ENCODE measurements at places on chromosomes 12 and 14.

GRCh38 chr14:89721956-89722355 is 232.6 kb downstream of the EFCAB11 start:
- DNase-seq: no peak

DNA sequence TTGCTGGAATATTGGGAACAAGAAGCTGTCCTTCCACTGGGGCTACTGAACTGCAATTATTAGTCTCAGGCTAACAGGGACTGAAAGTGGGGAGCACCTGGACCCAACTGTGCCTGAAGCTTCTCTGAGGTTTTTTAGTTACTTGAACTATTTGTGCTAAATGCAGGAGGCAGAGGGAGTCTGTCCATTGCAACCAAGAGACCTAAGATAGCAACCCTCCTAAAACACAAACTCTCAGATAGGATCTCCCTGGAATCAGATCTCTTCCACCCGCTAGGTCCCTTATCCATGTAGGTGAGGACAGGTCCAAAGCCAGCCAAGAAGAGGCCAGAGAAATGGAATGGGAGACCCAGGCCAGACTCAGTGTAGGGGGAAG is 58.1 kb downstream of the NCOR2 start:
- DNase-seq: no peak

DNA sequence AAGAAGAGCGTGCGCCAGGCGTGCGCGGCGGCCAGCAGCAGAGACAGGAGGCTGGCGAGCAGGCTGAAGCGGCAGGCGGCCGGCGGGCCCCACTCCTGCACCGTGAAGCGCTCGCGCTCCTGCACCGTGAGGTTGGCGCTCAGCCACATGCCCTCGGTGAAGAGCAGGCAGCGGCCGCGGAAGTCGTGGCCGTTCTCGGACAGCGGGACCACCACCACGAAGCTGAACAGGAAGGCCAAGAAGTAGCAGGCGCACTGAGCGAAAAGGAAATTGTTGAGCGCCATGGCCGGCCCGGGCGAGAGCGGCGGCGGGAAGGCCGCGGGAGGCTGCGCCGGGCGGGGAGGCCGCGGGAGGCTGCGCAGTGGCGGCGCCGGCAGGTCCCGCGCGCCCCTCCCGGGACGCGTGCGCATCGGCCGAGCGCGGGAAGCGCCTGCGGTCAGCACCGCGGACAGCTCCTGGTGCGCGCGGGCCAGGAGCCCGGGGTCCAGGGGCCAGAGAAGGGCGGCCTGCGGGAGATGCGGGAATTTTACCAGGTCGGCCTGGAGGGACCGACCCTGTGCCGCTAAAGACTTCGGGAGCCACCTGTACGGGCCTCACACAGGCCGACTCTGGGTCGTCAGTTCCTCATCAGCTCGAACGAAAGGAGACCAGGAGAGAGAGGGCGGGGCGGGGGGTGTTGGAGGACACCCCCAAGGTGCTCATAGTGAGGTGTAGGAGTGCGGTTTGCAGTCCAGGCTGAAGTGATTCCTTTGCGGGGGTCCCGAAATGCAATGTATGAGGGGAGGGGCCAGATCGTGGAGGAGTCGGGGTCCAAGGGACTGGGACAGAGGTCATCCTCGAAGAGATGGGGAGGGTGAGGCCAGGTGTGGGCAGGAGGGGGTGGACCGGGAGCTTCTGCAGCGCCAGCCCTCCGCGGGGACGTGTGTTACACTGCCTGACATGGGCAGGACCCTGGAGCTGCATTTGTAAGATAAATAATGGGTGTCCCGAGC is at the start of gene TMEM179:
TSS of gene TMEM179 (minus strand) at position 315 of the 992 bp plus-strand sequence. CDS start at position 284, 31 bp downstream.
- peak; percentile 32 for DNase-seq

DNA sequence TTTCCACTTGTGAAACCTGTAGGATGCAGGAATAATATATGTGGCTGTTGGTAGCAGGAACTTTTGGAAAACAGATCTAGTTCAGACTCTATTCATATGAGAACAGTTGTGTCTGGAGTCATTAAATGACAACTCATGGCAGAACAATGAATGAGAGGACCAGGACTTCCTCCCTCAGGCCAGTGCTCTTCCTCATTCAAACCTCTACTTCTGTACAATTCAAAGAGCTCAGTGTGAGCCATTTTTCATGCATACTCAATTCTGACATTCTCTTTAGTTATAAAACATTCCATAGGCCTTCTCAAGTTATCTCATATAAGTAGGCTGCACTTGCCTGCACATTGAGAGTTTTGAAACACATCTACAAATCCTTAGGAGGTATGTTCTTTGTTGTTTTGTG is 1526.6 kb upstream of the FLRT2 start:
- DNase-seq: no peak

DNA sequence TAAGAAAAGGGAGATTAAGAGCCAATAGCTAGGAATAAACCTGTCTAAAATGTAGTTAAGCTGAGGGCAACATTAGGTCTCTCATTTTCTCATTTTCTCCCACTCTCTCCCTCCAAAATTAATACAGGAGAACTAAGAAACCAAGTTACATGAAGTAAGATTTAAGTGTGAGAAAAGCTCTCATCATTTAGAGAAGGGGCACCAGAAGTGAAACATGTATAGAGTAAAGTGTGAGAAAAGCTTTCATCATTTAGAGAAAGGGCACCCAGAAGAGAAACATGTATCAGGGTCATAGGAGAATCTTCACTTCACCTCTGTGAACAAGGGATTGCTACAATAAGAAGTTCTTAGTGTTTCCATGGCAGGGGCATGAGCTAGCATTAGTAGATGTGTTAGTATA is 132.4 kb upstream of the CNTN1 start:
- no peak for DNase-seq

GRCh38 chr12:19530637-19531023 is 91.3 kb downstream of the AEBP2 start:
- no peak for DNase-seq

DNA sequence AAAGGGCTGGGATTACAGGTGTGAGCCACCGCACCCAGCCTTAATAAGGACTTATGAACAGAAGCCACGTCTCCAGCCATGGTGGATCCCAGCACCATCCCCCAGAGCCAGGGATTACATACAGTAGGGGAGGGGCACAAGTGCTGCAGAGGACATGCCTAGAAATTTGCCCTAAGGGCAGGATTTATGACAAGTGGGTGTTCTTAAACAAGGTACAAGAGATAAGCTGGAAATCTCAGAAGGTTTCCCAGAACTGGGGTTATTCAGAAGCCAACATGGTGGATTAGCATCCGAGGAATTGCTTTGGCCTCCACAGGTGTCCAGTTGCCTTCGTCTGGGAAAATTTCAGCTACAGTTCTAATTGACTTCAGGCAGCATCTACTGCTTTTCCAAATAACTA is 114.4 kb upstream of the EGLN3 start:
- no peak for DNase-seq

DNA sequence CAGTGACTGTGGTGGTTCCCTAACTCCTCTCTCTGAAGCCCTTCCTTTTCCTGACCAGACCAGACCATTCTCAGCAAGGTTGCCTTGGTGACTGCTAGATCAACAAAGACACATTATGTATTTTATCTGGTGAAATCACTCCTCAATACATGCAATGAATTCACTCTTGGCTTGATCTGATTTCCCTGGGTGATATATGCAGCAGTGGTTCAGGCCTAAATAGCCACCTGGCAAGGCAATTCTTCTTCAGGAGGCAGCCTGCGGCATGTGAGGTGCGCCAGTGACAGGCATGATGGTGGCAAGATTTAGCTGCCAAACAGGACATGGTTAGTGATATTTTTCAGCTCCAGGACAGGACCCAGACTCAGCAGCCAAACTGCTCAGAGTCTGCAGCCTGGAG is 350.3 kb upstream of the CCDC196 start:
- DNase-seq: no peak

GRCh38 chr12:124868252-124869058 is 4.8 kb upstream of the SCARB1 start:
- DNase-seq: no peak

GRCh38 chr14:29804481-29805266 is 123.0 kb downstream of the PRKD1 start:
- DNase-seq: no peak

DNA sequence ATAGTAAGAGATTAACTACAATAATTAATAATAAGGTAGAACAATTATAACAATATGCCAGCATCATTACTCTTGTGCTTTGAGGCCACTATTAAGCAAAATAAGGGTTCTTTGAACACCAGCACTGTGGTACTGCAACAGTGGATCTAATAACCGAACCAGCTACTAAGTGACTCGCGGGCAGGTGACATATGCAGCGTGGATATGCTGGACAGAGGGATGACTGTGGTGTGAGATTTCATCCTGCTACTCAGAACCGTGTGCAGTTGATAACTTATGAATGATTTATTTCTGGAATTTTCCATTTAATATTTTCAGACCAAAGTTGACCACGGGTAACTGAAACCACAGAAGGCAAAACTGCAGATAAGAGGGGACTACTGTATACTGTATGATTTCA is 34.4 kb downstream of the BMAL2 start:
- DNase-seq: no peak

GRCh38 chr12:10307630-10308029 is at the start of gene KLRD1:
TSS of gene KLRD1 (plus strand) at chr12:10307870. CDS start at chr12:10308078, 208 bp downstream.
- DNase-seq: no peak

DNA sequence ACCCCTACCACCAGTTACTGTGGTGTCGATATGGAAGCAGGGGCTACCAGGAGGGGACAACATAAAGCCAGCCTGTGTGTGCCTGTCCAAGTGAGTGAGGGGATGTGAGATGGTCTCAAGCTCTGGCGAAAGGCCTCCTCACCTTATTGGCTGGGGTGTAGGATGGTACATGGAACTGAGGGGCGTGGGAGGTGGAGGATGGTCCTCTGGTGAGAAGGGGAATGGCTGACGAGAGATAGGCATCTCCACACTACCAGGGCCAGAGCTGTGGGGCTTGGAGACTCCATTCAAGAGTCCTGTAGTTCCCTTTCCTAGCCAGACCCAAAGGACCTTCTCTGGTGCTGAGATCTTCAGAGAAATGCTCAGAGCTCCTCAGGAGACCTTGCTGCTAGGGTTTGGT is 32.5 kb upstream of the COL2A1 start:
- DNase-seq: no peak

GRCh38 chr14:67759916-67760315 is 56.5 kb downstream of the ZFYVE26 start:
- no peak for DNase-seq

DNA sequence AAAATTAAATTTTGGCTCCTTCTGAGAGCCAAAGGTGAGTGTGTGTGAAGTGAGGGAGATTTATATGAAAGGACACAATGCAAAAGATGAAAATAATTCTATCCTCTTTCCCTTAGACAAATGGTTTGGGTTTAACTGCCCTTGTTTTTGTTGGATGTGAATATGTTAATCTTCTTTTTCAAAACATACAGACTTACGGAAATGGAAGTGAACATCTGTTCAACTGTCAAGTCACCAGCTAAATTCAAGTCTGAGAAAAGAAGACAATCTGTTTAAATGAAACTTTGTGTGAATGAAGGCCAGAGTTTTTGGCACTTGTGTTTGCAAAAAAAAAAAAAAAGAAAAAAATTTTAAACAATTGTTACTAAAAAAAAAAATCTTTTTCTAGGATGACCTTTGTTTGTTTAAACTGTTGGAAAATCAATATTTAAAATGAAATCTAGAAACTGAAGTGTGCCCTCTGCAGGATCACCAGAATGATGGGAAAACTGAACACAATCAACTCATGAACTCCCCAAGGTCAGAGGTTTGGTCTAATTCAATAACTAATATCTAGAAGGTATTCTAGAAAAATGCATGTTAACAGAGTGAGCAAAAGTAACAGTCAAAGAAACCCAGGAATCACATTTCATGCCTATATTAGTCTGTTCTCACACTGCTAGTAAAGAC is 448.8 kb downstream of the FLRT2 start:
- no peak for DNase-seq

- DNase-seq: no peak
Observed at GRCh38 chr14:101025131-101025530, 121.6 kb upstream of the RTL1 start.

DNA sequence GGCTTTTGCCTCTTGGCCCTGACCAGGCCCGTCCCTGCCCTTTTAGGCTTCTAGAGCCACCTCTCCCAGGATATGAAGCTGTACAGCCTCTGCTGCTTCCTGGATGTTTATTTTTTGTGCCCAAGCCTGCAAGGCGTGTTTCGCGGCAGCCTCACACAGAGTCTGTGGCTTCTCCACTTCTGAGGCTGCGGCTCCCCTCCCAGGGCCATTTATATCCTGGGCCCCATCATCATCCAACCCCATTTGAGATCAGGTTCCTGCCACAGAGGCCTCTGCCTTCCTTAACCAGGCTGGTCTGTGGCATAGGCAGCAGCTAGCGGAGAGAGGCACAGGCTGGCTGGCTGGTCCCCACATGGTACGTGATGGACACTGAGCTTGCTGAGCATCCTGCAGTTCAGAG is 114.1 kb upstream of the PWP1 start:
- DNase-seq: no peak

DNA sequence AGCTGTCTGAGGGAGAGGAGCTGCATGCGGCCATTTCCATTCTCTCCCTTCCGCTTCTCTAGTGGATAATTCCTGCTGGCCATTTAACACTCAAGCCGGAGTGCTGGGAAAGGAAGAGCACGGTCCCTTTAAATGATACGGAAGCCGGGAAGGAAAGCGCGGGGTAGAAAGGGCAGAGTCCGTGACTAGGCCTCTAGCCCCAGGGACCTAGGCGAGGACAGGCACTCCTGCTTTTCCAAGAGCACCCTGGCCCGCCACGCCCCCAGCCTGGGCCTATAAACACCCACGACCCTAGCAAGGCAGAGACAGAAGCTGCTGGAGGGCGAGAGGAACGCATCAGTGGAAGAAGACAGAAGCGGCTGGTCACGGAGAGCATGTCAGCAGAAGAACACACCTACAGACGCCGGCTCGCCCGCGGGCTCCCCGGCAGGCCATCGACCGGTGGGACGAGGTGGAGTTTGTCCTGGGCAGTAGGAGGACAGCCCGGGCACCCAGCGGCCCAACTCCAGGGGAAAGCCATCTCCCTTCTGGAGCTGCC is 1206.6 kb upstream of the TMEM132C start:
- DNase-seq: no peak

GRCh38 chr12:3604748-3605586 is 114.0 kb downstream of the PRMT8 start:
- DNase-seq: no peak

DNA sequence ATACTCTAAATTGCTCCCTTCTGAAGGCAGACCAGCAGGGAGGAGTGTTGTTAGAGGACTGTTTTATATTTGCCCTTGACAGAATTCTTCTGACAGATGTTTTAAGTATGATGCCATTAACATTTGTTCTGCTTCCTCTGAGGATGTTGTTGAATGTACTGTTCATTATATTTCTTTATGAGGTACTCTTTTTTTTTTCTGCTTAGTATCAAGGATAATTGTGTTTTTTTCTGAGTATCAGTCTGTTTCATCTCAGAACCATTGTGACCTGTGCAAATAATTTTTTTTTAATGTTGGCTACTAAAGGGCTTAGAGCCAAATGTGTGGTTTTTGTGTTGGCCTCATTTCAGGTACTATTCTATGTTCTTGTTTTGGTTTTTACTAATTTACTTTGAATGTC is 10.6 kb downstream of the METAP2 start:
- no peak for DNase-seq

DNA sequence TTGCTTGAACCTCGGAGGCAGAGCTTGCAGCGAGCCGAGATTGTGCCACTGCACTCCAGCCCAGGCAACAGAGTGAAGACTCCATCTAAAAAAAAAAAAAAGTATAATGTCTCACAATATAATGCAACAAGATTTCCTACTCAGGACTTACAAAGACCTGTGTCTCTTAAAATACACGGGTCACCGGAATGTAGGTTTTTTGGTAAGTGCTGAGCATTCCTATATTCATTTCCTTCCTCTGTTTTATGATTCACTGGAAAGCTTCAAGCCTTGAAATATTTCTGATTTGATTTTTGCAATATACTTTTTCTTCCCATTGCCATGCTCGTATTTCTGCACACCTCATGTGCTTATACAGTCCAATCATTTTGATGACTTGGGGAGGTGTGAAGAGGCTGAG is 245.8 kb downstream of the FBXL14 start:
- no peak for DNase-seq

- no peak for DNase-seq
Observed at GRCh38 chr14:39107591-39107996, 4.6 kb upstream of the SEC23A start.

Data from stimulated activated CD4-positive, alpha-beta T cell treated with anti-CD3 and anti-CD28 coated beads, Interleukin-15, amount 100 ng/mL, for 24 hours (primary cell).